ENCODE measurements at places on chromosomes 7 and 10.

DNA sequence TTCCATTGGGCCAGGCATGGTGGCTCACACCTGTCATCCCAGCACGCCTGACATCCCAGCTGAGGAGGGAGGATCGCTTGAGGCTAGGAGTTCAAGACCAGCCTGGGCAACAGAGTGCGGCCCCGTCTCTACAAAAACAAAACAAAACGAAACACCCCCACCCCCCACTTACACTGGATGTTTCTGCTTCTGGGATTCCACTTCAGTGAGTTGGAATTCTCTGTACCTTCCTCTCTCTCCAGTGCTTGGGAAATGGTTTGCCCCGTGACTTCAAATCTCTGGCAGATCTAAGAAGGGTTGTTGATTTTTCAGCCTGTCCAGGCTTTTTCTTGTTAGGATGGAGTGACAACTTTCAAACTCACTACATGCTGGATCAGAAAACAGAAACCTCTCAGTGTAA lies 106.9 kb downstream of the ANLN start:
- DNase-seq = no peak

- DNase-seq = no peak
Measured at GRCh38 chr7:27113991-27114769, 11.7 kb upstream of the HOXA2 start.

DNA sequence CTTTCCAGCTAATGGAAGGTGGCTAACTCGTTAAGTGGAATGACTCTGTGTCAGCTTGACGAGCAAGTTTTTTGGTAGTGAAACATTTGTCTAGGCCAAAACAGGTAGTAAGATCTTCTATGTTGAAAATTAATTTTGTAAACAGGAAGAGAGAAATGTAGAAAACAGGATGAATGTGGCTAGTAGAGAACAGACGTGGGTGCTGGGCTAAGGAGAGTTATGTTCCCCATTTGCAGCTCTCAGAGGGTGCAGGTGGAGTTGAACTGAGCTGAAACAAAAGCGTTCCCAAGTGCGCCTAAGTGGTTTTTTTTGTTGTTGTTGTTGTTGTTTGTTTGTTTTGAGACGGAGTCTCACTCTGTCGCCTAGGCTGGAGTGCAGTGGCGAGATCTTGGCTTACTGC lies 59.5 kb upstream of the SRPK2 start:
- no peak for DNase-seq

DNA sequence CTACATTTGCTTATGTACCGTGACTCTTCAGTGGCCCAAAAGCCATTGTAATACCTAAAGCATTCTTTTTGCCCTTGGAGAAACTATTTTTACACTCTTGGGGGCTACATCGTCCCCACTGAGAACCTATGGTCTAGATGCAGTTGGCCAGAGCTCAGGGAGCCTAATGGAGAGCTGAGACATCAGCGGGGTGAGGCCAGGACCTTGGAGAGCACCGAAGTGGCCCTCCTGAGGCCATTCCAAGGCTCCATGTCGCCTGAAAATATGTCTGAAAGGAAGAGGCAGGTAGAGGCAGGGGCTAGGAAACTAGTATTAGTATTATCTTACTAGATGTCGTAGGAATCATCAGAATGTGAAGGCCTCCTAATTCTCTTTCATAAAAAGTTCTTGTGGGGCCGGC lies 4.9 kb downstream of the PKD2L1 start:
- no peak for DNase-seq

GRCh38 chr10:10256860-10257259 lies 760.8 kb upstream of the CELF2 start:
- no peak for DNase-seq

DNA sequence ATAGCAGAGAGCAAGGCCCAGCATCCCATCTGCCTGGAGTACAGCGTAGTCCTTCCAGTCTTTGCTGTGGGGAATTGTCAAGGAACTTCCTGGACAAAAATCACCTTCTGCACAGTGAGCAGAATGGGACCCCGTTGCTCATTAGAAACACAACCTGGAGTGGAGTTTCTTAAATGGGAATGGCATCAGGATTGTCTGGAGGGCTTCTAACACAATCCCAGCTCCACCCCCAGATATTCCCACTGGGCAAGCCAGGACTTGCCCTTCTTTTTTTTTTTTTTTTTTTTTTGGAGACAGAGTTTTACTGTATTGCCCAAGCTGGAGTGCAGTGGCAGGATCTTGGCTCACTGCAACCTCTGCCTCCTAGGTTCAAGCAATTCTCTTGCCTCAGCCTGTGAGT lies 356.4 kb downstream of the GALNT17 start:
- no peak for DNase-seq

GRCh38 chr10:86362586-86363183 lies 3.9 kb downstream of the GRID1 start:
- no peak for DNase-seq

- no peak for DNase-seq
Measured at GRCh38 chr7:129643550-129644170, 32.1 kb downstream of the NRF1 start.

- DNase-seq = no peak
Measured at GRCh38 chr7:13848681-13849131, 140.8 kb downstream of the ETV1 start.

DNA sequence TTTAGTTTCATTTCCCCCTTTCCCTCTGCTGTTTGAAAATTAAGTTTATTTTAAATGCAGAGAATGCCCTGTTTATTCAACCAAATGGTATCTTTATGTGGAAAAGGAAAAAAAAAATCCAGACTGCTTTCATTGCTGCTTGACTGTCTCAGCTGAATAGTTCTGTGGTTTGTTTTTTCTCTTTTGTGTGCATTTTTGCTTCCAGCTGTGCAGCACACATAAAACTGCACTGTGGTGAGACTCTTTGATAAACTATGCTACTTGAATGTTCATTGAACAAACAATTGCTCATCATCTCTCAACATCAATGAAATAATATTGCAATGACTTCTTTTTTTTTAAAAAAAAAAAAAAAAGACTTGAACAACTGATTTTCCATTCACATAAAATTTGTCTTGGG lies 78.6 kb upstream of the GLI3 start:
- no peak for DNase-seq

GRCh38 chr7:158695726-158696452 lies 8.7 kb downstream of the NCAPG2 start:
- peak; percentile 58 for DNase-seq

DNA sequence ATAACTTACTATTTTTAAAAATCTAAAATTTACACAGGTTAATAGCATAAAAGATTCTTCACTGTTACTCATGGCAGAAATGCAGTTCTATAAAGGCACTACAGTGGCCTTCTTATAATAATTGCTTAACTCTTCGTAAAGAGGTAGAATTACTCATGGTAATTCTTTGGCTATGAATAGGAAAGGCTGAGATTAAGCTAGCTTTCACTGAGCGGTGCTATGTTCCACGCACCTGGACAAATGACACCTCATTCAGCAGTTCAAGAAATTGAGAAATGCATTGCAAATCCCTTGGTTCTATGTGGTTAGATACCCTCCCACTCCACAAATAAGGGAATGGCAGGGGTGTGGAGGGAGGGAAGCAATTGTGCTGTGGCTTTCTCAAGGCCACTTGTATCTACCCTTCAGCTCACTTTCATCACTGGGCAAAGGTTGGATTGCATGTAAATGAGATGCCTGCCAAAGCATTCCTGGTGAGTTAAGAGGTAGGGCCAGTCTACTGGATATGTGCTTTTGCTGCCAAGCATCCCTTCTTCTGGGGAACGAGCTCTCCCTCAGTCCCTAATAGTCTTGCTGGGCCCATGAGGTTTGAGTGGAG lies 210.9 kb downstream of the TEX36 start:
- no peak for DNase-seq

- no peak for DNase-seq
Measured at GRCh38 chr10:59971915-59972314, 65.6 kb upstream of the CCDC6 start.

DNA sequence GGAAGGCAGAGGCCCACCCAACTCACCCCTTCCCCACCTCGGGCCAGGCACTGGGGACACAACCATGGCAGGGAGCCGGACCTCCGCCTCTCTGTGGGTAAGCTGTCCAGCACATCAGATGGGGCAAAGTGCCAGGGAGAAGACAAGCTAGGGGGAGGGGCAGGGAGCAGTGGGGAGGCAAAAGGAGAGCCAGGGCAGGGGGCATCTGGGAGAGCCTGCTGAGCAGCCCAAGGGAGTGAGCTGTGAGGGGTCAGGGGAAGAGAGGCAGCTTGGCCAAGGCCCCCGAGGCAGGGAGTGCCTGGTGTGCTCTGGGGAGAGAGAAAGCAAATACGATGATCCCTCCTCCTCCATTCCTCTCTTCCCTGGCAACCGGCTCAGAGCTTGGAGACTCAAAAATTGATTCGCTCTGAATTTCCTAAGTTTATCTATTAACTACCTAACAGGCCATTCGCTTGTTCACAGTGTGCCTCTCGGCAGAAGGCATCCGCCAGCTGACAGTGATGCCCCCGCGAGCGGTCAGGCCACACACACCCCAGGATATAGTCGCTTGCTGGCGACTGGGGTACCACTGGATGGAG lies 4.5 kb downstream of the CAMK2B start:
- peak; percentile 77 for DNase-seq

GRCh38 chr10:34565934-34566333 lies 249.2 kb downstream of the PARD3 start:
- DNase-seq = peak; percentile 63

DNA sequence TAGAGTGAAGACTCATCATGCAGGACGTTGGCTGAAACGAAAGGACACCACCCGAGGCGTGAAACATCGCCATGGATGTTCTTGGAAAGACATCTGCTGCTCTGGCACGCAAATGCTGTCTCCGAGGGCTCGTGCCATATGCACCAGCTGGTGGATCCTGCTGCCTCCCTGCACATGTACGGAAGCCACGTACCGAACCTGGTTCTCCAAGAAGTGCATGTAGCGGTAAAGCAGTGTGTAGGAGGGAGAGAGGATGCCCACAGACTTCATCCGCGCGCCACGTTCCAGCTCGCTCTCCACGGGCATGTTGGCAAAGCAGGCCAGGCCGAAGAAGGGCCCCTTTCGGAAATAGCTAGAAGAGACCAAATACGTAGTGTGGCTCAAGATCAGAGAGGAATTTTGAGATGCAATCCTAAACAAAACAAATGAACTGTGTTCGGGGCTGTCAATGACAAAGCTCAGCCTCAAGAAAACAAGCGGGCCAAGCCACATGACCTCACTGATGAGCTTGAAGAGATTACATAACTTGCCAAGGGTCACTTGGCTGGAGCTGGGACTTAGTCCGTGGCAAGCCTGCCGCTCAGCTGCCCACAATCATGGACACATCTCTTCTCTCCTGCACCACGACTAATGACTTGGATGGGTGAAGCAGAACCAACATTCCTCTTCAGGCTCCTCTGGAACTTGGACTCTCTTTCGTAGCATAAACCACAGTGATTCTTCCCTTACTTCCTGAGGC lies 16.5 kb downstream of the DENND11 start:
- DNase-seq = peak; percentile 85

DNA sequence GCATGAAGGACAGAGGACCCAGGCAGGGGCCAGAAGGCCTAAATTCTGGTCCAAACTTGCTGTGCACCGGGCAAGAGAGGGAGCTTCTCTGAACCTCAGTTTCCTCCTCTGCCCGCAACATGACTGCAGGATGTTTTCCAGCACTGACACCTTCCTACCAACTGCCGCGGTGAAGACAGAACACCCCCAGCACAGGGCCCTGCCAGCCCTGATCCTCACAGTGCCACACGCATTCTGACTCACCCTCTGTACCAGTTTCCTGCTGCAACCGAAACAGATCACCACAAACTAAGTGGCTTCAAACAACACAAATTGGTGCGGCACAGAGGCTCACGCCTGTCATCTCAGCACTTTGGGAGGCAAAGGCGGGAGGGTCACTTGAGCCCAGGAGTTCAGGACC lies 18.1 kb downstream of the MAD1L1 start:
- DNase-seq = no peak

- DNase-seq = no peak
Measured at GRCh38 chr7:30354791-30355190, 70.4 kb downstream of the ZNRF2 start.

DNA sequence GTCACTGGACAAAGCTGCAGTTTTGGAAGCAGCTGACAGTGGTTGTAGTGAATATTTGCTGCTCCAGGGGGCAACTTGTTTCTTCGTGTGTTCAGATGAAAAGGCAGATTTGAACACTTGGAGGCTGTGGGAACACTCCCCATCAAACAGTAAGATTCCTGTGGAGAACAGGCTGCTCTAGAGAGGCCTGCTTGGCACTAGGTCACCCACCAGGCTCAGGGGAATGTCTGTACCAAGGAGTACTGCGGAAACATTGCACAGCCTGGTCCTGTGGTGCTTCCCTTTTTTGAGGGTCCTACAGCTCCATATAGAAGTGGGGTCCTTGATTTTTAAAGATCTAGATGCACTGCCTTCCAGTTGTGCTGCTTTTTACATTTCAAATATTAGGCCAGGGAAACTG lies 97.5 kb downstream of the CXCL12 start:
- DNase-seq = no peak

- no peak for DNase-seq
Measured at GRCh38 chr7:35019801-35020200, 17.5 kb downstream of the DPY19L1 start.

DNA sequence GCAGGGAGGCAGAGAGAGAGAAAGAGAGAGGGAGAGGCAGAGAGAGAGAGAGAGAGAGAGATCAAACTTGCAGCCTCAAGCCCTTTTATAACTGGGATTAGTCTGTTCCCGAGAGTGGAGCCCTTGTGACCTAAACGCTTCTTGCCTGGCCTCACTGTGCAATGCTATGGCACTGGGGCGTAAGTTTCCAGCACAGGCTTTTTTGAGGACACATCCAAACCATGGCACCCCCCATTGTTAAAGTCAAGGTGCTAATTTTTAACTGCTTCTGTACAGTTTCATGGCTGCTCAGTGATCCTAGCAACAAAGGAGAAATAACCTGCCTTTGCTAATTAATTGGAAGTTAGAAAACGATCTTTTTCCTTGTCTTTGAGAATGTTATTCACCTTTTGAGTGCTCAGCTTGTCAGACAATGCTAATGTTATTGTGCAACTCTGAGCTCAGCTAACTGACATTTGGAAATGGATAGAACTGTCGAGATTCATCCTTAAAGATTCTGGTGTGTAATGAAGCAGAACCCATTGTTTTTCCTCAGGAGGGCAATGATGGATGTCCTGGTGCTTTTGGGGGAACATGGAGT lies 268.4 kb downstream of the GLRX3 start:
- DNase-seq = no peak

DNA sequence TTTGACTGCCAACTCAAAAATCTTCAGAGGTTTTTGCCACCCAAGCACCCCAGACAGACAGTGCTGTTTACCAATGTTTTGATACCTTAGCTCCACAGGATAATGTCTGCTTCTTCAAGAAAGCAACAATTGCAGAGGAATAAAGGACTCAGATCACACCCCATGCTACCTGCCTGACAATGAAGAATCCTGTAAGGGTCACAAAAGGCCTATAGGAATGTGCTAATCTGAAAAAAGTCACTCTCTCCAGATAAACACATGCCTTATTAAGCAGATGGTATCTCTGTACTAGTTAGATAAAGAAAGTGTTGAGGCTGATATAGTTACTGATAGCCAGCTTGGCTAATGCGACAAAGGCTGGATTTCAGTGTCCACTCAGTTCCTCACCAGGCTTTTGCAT lies 1076.7 kb upstream of the SORCS1 start:
- DNase-seq = no peak

Measured in left lobe of liver (tissue), 2 donors.